ENCODE measurements at places on chromosomes 3 and 15. TPM values are rescaled to one million over a fixed set of nuclear protein-coding genes. Genes with fewer than 3 reads are reported as not detected.

SH2D7 gene
- total RNA-seq, result not detected

- H3K36me3 ChIP-seq, result no peaks in the 10 kb centered on the region
- DNase-seq, result no peak
These were observed 246.2 kb upstream of the MCTP2 start for GRCh38 chr15:93985176-93985575.

- H3K4me1 ChIP-seq, result no peaks in the 10 kb centered on the region
- H3K27ac ChIP-seq, result no peak overlapping the region
- H3K27me3 ChIP-seq, result no peaks in the 10 kb centered on the region
- peak; percentile 56 for DNase-seq
These were observed 157.6 kb downstream of the SHQ1 start for GRCh38 chr3:72690629-72691028.

C3orf20 gene
- 0.16 TPM for total RNA-seq

CCDC54 gene
- total RNA-seq, result not detected

GRCh38 chr15:71526060-71526820 is 284.1 kb upstream of the NR2E3 start:
- no peaks in the 10 kb centered on the region for H3K27me3 ChIP-seq
- no peaks in the 10 kb centered on the region for H3K36me3 ChIP-seq
- no peak for DNase-seq
- H3K4me3 ChIP-seq, result peak overlapping the region; percentile 30

DNA sequence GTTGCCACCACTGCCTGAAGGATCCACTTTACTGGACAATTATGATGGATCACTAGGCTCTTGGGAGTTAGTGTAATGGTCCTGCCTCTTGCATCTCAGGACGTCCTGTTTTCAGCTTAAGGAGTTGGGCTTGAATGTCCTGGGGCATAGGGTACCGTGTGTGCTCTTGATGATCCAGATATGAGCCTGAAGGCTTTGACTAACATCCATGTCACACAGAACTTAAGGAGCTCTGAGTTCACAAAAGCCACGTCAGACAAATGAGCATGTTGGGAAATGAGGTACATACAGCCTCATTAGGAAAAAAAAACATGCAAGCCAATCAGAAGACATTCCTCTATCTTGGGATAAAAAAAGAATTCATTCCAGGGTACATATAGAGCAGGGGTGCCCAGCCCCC is 40.8 kb downstream of the CA12 start:
- no peak overlapping the region for H3K4me3 ChIP-seq
- DNase-seq, result no peak
- peaks cover 63% of the 10 kb centered on the region for H3K36me3 ChIP-seq
- no peaks in the 10 kb centered on the region for H3K27me3 ChIP-seq

TP63 gene
- total RNA-seq, result 1.1 TPM

- no peak overlapping the region for H3K4me3 ChIP-seq
- H3K27me3 ChIP-seq, result no peaks in the 10 kb centered on the region
- H3K4me1 ChIP-seq, result no peaks in the 10 kb centered on the region
- DNase-seq, result no peak
- H3K36me3 ChIP-seq, result no peaks in the 10 kb centered on the region
These were observed 63.1 kb upstream of the MEF2A start for GRCh38 chr15:99502661-99503060.

DNA sequence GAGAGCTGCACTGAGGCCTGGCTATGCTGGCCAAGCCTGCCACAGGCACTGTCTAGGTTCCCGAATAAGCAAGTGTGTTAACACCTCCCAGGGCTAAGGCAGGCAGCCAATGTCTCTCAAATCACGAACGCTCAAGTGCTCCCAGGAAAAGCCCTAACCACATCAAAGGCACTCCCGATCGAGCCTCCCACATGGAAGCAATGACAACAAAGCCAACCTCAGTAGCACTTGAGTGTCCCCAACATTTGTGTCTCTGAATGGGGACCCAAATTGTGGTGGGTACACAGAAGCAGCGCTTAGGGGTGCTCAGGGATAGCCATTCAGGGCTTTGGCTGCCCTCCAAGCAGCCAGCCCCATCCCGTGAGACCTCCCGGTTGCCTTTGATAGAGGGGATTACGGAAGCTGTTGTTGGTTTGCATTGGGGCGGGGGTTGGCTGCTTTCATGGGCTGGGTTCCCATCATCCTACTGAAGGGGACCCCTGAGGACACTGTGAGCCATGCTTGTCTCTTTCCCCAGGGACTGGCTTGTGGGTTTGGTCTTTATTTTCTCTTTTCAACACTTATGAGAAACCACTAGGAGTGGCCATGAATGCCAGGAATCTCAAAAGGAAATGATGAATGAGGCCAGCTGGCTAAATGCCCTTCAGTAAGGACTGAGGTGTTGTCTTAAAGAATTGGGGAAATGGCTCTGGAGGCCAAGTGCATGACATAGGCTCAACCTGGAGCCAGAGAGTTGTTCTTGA is 234.1 kb upstream of the FEZF2 start:
- H3K27me3 ChIP-seq, result no peaks in the 10 kb centered on the region
- no peak overlapping the region for H3K27ac ChIP-seq
- H3K4me1 ChIP-seq, result no peaks in the 10 kb centered on the region
- H3K36me3 ChIP-seq, result no peaks in the 10 kb centered on the region
- no peak for DNase-seq
- H3K4me3 ChIP-seq, result no peak overlapping the region

DNA sequence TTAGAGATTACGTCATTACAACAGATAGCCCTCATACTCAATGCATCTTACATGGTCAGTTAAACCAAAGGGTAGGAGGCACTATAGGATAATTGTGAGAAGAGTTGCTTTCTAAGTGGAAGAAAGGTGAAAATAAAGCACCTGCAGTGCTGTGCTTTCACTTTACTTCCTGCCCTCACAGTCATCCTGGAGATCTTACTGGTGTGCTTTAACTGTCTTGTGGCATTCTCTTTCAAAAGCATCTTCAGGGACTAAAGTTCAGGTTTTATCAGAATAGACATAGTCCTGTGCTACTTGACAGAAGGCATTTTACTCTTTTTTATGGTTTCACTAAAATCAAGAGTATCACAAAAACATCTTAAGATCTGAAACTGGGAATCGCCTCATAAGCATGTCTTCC is 286.6 kb downstream of the ZBTB20 start:
- H3K4me3 ChIP-seq, result no peak overlapping the region
- H3K4me1 ChIP-seq, result no peaks in the 10 kb centered on the region
- no peak overlapping the region for H3K27ac ChIP-seq
- H3K27me3 ChIP-seq, result no peaks in the 10 kb centered on the region
- no peaks in the 10 kb centered on the region for H3K36me3 ChIP-seq

WDR93 gene
- 2.5 TPM for total RNA-seq

MED12L gene
- 0.82 TPM for total RNA-seq

- no peak overlapping the region for H3K4me3 ChIP-seq
- no peaks in the 10 kb centered on the region for H3K27me3 ChIP-seq
- peak; percentile 57 for DNase-seq
- H3K4me1 ChIP-seq, result no peaks in the 10 kb centered on the region
- no peak overlapping the region for H3K27ac ChIP-seq
These were observed 5.5 kb downstream of the SSUH2 start for GRCh38 chr3:8638994-8639658.

DNA sequence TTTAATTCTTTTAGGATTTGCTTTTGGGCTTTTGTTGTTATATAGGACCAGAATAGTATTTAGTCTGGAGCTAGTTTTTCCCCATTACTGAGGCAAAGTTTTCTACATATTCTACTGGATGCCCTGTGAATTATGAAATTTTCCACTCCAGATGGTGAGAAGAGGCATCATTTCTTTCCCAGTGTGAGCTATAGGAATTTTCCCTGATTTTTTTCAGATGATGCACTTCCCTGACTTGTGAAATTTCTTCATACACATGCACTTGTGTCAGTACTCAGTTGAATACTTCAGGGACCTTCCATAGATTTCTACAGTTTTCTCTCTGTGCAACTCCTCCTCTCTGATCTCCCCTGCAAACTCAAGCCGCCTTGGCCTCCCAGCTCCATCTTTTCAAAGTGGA is 73.7 kb upstream of the SLCO2A1 start:
- H3K27me3 ChIP-seq, result no peaks in the 10 kb centered on the region
- no peak overlapping the region for H3K4me3 ChIP-seq
- no peaks in the 10 kb centered on the region for H3K36me3 ChIP-seq
- no peak for DNase-seq

DNA sequence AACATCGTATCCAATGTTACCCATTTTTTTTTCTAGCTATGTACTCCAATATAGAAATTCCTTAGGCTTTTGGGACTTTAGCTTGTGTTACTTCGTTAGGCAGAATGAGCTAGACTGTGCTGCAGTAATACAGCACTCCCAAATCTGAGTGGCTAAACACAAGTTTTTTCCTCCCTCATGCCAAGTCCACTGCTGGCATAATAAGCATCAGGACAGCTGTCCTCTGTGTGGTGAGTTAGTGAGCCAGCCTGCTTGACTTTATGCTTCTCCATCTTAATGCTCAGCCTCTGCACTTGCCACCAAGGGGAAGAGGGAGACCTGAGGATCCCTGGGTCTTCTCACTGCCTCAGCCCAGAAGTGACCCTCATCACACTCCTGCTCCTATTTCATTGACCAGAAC is 18.2 kb upstream of the ACOX2 start:
- no peak overlapping the region for H3K27ac ChIP-seq
- peaks cover 2% of the 10 kb centered on the region for H3K4me1 ChIP-seq
- H3K27me3 ChIP-seq, result no peaks in the 10 kb centered on the region
- DNase-seq, result no peak
- no peaks in the 10 kb centered on the region for H3K36me3 ChIP-seq

DNA sequence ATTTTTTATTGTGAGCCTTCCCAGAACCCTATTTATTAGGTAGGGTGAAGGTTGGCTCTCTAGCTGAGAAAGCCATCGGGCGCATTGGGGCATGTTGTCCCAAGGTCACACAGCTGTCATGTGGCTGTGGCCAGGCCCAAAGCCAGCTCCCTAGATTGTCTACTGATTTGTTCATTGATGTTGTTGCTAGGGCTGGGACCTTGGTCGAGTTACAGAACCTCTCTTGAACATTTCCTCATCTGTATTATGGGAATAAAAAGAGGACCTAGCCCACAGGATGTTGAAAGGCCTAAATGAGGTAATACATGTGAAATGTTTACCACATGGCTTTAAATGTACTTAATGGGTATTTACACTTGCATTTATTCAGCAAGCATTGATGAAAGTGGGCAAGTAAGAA is 252.5 kb downstream of the SUCLG2 start:
- H3K36me3 ChIP-seq, result peaks cover 2% of the 10 kb centered on the region
- H3K4me1 ChIP-seq, result no peaks in the 10 kb centered on the region
- H3K4me3 ChIP-seq, result no peak overlapping the region
- no peak overlapping the region for H3K27ac ChIP-seq
- DNase-seq, result no peak
- no peaks in the 10 kb centered on the region for H3K27me3 ChIP-seq

DNA sequence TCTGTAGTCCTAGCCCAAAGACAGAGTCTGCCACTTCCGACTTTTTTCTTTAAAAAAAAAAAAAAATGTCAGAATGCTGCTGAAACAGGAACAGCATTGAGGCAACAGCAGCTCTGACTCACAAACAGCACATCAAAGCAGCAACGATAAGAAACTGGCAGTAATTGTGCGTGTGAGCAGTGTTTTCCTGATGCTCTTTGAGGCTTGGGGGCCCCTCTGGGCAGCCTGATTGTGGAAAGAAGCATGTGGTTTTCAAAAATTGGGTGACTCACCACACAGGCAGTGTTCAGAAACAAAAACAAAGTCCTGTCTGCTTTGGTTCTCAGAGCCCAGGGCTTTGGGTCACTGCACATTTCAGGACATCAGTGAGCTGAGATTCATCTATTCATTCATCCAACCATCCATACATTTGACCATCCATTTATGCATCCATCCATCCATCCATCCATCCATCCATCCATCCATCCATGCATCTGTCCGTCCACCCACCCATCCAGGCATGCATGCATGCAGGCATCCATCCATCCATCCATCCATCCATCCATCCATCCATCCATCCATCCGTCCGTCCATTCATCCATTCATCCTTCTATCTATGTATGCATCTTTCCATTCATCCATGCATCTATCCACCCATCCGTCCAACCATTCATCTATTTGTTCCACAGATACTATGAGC is 308.4 kb downstream of the RPLP1 start:
- no peaks in the 10 kb centered on the region for H3K36me3 ChIP-seq
- H3K27me3 ChIP-seq, result no peaks in the 10 kb centered on the region
- H3K4me1 ChIP-seq, result no peaks in the 10 kb centered on the region
- no peak overlapping the region for H3K27ac ChIP-seq
- peak; percentile 32 for DNase-seq

DNA sequence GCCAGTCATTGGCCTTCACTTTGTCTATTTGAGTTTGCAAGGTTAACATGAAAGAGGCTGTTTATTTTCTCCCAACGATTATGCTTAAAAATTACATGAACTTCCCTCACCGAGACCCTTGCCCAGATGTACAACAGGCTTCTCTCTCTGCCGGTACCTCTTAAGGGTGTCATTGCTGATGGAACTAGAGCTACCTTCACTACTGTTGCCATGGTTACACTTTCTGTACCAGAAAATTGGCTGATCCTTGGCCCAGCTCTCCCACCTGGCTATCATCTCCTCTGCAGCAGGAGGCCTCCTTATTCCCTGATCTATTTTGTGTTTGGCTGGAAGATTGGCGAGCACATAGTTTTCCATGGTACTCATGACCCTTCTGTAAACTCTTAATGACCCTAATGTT is 24.0 kb upstream of the LIPC start:
- H3K27ac ChIP-seq, result peak overlapping the region; percentile 45
- no peaks in the 10 kb centered on the region for H3K4me1 ChIP-seq
- no peak overlapping the region for H3K4me3 ChIP-seq
- no peak for DNase-seq
- H3K27me3 ChIP-seq, result no peaks in the 10 kb centered on the region
- no peaks in the 10 kb centered on the region for H3K36me3 ChIP-seq

CD200 gene
- total RNA-seq, result 16.8 TPM

DNA sequence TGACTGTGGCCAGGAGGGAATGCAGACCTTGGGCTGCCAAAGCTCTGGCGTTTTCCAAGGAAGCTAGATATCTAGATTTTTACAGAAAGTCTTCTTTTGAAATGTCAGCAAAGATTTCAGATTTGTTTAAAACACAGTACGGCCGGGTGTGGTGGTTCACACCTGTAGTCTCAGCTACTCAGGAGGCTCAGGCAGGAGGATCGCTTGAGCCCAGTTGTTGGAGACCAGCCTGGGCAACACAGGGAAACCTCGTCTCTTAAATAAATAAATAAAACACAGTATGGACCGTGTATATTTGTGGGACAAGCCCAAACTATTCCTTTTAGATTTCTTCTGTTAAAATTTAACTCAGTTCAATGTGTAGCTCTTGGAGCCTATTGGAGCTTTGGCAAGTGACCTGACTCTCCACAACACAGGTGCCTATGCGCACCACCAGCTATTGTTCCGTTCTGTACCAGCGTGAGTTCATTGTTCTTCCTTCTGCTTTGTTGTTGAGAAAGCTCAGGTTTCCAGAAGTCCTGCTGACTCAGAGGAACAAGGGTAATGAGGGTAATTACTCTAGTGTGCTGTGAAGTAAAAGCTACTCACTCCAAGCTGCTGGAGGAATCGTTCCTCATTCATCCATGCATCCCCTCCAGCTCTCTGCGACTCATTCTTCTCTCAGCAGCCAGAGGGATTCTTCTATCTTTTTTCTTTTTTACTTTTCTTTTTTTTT is 73.1 kb upstream of the SLC6A6 start:
- no peak overlapping the region for H3K4me3 ChIP-seq
- no peak overlapping the region for H3K27ac ChIP-seq
- H3K27me3 ChIP-seq, result no peaks in the 10 kb centered on the region
- H3K4me1 ChIP-seq, result no peaks in the 10 kb centered on the region
- H3K36me3 ChIP-seq, result no peaks in the 10 kb centered on the region
- peak; percentile 76 for DNase-seq
